ENCODE measurements at places on chromosomes 4 and X. TPM values are rescaled to one million over a fixed set of nuclear protein-coding genes. Genes with fewer than 3 reads are reported as not detected.

CXCL5 gene
- total RNA-seq: 0.04 TPM

FBXO8 gene
- total RNA-seq: 22.0 TPM

JAKMIP1 gene
- not detected for total RNA-seq

- DNase-seq: no peak
These were observed 111.9 kb upstream of the GALNT7 start for GRCh38 chr4:173056710-173057109.

- no peak for DNase-seq
These were observed 56.5 kb downstream of the NSD2 start for GRCh38 chr4:1927675-1928074.

GRCh38 chr4:212438-213188 lies 88.3 kb downstream of the ZNF718 start:
- DNase-seq: peak; percentile 92

GRCh38 chr4:39305912-39306677 lies 60.1 kb downstream of the RFC1 start:
- DNase-seq: no peak

DNA sequence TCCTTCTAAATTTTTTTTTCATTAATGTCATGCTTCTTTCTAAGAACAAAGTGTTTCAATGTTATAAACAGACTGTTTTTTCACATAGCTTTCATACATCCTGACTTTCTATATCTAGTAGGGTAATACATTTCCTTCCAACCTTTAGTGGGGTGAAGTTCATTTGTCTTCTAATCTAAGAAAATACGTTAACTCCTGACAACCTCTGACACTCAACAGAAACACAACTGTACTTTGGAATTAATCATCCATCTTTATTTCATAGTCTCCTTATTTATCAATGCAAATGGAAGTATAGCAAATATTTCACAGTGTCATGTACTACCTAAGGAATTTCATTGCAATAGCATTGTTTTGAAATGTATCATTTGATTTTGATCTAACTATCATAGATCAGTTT lies 2.7 kb upstream of the MTTP start:
- no peak for DNase-seq

DNA sequence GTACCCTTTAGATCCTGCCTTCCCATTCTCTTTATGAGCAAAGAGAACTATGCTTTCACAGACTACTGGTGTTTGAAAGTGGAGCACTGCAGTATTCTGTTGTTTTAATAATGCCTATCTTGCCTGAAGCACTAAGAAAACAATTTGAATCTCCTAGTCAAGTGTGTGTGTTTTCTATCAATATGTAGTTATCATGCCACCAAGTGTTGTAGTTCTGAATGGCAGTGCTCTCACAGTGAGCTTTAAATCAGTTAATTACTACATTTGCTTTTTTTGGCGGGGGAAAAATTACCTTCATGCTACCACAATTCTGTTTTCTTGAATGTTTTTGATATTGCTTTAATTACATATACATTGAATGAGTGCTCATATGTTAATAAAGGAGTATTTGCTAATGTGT lies 143.6 kb upstream of the FAM47A start:
- peak; percentile 10 for DNase-seq

DNA sequence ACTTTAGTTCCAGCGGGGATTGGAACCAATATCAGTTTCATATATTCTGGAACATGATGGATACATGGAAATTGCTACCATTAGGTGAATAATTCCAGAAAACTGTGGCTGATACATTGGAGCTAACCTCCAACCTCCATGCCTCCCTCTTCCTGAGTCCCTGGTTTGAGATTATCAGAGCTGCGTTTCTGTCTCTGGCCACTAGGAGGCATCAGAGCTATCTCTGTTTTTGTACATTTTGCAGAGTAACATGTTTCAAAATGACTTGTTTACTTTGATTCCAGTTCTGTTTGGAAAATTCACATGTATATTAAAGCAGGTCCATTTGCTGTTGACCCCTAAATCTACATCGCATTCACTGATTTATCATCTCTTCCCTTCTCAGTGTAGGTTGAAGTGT lies 2.4 kb upstream of the RAB40AL start:
- DNase-seq: peak; percentile 13

- no peak for DNase-seq
These were observed 598.4 kb upstream of the GNPDA2 start for GRCh38 chr4:45324455-45325417.

DNA sequence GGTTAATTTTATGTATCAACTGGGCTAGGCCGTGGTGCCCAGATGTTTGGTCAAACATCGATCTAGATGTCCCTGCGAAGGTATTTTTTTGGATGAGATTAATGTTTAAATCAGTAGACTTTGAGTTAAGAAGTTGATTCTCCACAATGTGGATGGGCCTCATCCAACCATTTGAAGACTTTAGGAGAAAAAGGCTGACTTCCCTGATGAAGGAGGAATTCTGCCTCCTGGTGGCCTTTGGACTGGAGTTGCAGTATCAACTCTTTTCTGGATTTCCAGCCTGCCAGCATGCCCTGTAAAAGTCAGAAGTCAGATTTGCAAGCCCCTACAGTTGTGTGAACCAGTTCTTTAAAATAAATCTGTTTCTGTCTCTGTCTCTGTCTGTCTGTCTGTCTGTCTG lies 91.4 kb downstream of the STK32B start:
- peak; percentile 58 for DNase-seq
